A549 (cell line): ENCODE measurements at places on chromosomes 2 and 18. TPM values are rescaled to one million over a fixed set of nuclear protein-coding genes. Genes with fewer than 3 reads are reported as not detected.

The PTH2R gene
- polyA plus RNA-seq: not detected in 3 replicates

The GCG gene
- not detected in 3 replicates for polyA plus RNA-seq

The ASB18 gene
- not detected in 3 replicates for polyA plus RNA-seq

The C2orf15 gene
- 0.80 to 1.4 TPM (median 1.3 TPM) in 3 replicates for polyA plus RNA-seq

The SNED1 gene
- 0.13 to 0.21 TPM (median 0.15 TPM) in 3 replicates for polyA plus RNA-seq

GRCh38 chr2:24682304-24682703, 110.9 kb downstream of the PTRHD1 start:
- DNase-seq: no peak

GRCh38 chr18:37266290-37266689, 299.3 kb downstream of the CELF4 start:
- DNase-seq: no peak

DNA sequence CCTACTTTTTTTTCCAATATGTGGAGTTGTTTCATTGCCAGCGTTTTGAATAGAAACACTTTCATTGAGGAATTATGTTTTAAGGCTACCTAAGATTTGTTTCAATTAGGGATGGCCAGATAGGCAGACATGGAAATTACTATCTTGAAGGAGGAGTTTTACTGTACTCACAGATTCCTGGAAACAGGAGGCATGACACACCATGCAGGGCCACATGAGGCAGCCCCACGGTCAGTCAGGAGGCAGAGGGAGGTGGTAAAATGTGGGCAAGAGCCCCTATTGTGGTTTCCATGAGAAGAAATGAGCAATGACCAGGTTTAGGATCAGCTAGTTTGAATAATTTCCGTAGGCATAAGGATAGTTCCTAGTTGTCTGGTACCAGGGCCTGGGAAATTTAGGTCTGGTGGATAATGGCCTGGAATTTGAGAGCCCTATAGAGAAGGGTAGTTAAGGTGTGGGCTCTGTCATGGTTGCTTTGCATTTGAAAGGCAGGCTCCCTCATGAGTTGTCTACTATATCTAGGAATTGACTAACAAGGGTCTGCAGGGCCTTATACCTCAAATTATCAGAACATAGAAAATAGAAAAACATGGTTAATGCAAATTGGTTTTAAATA, 360.0 kb upstream of the KCNJ3 start:
- DNase-seq: no peak

DNA sequence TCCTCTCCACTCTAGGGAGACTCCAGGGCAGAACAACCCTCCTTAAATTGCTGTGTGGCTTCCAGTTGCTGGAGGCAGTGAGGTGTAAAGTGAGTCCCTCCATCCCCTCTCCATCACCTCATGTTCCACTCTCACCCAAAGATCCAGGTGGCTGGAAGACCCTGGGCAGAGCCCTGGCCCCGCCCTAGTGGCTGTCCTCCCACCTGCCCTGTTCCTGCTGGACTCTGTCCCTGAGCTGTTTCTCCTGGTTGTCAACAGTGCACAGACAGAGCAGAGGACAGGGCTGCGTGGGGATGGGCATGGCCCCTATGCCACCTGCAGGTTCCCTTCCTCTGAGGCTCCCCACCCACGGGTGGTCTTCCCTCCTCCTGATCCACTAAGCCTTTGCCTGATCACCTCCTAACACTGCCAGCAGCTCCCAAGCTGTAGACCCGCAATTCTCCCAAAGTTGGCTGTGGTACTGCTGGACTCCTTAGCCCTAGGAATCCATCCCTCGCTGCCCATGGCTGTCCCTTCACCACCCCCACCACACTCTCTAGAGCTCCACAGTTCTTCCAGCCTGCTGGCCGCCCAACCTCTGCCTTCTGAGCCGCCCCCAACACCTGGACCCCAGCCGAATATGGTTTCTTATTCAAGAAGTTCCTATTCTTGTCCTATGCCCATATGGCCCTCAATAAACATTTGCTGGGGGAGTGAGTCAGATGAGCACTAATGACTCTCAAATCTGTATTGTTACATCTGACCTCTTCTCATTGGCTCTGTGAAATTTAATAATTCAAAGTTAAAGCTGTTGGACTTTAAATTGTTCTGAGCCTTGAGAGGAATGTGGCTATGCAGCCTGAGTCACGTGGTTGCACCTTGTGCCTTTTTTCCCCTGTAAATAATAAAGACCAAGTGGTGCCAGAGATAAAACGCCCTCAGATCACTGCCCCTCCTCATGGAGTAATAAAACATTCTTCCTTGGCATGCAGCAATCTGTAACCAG, 260.0 kb upstream of the HS6ST1 start:
- DNase-seq: no peak

- no peak for DNase-seq
Measured at GRCh38 chr2:222907790-222908441, 47.1 kb downstream of the ACSL3 start.

GRCh38 chr2:84458551-84459017, 496 bp downstream of the SUCLG1 start:
- no peak for DNase-seq

- DNase-seq: no peak
Measured at GRCh38 chr2:30037016-30037415, 109.8 kb upstream of the YPEL5 start.
